CD4-positive, alpha-beta T cell treated with Interferon alpha-2 for 1 hour (primary cell): ENCODE measurements at places on chromosomes 4 and X.

- no peak for DNase-seq
Measured at GRCh38 chr4:187380181-187380581, 615.4 kb upstream of the ZFP42 start.

- no peak for DNase-seq
Measured at GRCh38 chr4:82599336-82599735, 37.5 kb upstream of the TMEM150C start.

DNA sequence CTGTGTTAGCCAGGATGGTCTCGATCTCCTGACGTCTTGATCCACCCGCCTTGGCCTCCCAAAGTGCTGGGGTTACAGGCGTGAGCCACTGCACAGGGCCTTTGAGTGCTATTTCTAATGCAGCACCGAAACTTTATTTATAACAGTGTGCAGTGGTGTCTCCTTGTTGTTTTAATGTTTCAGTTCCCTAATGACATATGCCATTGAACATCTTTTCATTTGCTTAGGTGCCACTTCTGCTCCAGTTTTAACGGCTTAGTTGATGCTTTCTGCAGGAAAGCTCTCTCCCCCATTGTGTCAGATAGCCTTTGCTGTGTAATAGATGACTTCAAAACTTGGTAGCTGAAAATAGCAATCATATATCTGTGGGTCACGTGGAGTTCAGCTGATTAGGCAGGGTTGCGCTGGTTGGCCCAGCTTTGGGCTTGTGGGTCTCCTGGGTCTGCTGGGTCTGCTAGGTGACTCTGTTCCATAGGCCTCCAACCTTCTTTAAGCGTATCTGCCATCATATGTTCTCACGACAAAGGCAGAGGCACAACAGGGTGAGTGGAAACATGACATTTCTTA is 76.4 kb upstream of the SHISA3 start:
- DNase-seq = no peak

GRCh38 chr4:18039113-18039512 is 17.6 kb upstream of the LCORL start:
- DNase-seq = no peak

DNA sequence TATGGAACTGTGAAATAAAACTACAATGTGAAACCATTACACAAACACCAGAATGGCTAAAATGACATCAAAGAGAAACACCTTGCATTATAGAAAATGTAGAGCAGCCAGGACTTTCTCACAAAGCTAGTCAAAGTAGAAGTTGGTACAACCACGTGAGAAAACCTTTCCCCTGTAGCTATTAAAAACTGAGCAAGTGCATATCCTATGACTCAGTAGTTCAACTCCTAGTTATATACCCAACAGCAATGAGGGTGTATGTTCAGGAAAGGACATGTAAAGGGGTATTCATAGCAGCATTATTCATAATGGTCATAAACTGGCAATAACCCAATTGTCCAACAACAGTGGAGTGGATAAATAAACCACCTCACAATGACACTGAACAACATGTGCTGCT is 177.5 kb upstream of the NUDT10 start:
- no peak for DNase-seq

- DNase-seq = no peak
Measured at GRCh38 chr4:154455111-154455510, 36.5 kb downstream of the DCHS2 start.

GRCh38 chr4:149056615-149057014 is 614.4 kb upstream of the NR3C2 start:
- no peak for DNase-seq

- no peak for DNase-seq
Measured at GRCh38 chr4:99893029-99893428, 1.2 kb downstream of the LAMTOR3 start.

GRCh38 chr4:114922592-114922933 is 190.9 kb downstream of the NDST4 start:
- no peak for DNase-seq

DNA sequence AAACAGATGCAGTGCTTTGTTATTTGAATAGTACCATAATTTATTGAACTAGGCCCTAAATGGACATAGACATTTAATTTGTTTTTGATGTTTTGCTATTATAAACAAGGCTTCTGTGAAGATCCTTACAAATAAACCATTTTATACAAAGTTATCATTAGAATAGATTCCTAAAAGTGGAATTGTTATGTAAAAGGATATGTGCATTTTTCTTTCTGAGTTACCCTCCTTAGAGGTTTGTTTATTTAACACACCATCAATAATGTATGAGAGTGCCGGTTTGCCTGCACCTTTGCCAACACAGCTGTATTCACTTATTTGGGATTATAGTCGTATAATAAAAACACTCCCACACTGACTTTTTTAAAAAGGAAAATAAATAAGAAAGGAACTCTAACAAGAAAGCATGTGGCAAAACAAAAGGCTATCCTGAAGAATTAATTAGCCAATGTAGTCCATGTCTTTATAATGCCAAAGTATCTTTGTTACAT is 84.8 kb downstream of the PAK3 start:
- no peak for DNase-seq

- DNase-seq = no peak
Measured at GRCh38 chr4:140924761-140925392, 168.7 kb upstream of the TBC1D9 start.

- DNase-seq = no peak
Measured at GRCh38 chr4:63831590-63832155, 577.6 kb downstream of the TECRL start.

- DNase-seq = peak; percentile 4
Measured at GRCh38 chr4:15162465-15163283, 160.4 kb downstream of the CPEB2 start.

DNA sequence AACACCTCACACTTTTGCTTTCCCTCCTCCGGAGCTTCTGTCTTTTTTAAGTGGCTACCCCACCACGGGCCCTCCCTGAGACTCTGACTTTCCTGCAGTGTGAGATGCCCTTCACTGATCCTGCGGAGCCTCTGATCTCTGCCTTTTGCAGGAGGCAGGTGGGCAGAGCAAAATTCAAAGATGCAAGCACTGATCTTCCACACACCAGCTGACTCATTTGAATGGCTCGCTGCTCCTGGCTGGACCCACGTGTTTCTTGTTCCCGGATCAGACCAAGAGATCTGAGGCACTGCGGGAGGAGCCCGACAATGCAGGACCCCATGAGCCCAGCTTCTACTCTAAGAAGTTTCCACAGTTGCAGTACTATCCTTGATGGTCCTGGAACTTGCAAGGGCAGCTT is 1607.9 kb upstream of the TENM3 start:
- DNase-seq = no peak

GRCh38 chr4:121706595-121707021 is 9.8 kb upstream of the ANXA5 start:
- DNase-seq = peak; percentile 39

DNA sequence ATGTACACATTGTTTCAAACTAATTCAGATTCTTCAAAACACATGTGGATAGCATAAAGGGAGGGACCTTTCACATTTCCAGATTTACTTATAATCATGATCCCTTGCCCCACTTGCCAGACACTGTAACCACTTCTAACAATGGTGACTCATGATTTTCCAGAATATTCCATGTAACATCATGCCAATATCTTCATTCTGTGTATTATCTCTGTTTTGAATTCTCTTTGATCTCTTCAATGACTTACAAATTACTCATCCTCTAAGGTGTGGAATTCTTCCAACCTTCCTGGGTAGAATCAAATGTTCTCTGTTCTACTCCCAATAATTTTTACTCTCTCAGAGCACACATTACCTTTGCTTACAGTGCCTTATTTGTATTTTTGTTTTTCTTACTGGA is 517.1 kb downstream of the PCDH7 start:
- no peak for DNase-seq

DNA sequence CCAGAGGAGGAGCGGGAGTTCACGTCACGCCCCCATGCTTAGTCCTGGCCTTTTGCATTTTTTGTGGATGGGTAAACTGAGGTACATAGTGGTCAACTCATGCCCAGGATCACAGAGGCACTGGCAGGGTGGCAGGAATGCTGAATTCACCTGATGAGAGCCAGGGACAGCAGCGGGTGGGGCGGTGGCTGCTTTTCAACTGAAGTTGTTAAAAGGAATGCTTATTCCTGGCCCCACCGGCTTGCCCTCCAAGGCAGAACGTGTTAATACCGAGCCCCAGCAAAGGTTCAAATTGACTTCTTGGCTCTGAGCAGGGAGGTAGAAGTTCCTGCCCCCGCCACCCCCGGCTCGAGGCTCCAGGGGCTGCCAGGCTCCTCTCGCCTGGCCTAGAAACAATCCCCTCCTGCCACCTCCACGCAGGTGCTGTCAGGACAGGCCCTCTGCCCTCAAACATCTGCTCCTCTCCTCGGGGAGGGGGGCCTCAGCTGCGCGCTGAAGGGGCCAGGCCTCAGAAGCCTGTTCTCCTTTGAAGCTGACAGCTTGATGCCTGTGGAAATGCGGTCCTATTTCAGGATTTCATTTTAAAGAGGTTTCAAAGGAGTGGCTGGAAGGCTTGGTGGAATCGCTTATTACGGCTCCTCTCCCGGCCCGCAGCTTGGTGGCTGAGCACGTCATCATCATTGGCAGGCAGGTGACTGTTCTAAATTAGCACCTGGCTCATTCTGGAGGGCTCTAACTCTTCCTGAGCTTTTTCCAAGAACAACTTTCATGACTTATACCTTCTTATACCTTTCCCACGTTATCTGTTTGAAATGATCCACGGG is 93.0 kb downstream of the PHKA2 start:
- no peak for DNase-seq

- no peak for DNase-seq
Measured at GRCh38 chr4:167109859-167110258, 124.4 kb downstream of the SPOCK3 start.

GRCh38 chr4:132108784-132109183 is 1040.3 kb upstream of the PCDH10 start:
- DNase-seq = no peak

DNA sequence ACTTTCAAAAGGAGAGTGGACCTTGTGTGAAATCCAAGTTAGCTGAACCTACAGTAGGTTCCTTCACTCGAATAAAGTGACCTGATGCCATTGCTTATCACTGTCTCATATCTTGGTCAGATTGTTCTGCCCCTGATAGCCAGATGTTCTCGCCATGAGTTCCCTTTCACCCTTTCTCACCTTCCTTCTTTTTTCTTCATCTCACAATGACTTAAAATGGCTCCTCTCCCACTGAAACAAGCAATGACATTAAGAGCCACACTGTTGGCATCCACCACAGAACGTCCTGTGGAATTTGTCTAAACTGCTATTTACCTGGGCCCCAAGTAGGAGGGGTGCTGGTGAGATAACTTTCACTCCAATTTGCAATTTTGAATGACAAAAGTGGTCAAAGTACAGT is 227.6 kb upstream of the PPP1R2C start:
- DNase-seq = no peak

- no peak for DNase-seq
Measured at GRCh38 chr4:125433453-125433852, 118.7 kb downstream of the FAT4 start.

DNA sequence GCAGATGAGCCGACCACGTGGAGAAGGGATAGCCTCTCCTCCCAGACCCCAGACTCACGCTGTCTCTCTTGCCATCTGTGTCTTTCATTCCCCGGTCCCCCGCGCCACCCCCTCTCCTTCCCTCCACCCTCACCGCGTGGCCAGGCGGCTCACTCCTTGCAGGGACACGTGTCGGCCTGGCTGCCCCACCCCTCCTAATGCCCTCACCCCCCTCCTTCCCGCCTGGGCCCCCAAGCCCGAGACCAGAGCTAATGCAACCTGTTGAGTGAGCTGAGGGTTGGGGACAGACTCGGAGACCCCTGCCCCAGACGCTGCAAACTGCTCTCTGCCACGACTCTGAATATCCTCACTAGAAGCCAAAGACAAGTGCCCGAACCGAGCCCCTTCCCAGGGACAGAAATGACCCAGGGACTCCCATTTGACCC is 1.8 kb downstream of the SLC38A5 start:
- DNase-seq = peak; percentile 12

GRCh38 chr4:3834186-3834662 is 68.0 kb downstream of the ADRA2C start:
- DNase-seq = no peak
